ENCODE measurements at places on chromosomes 5 and 9. TPM values are rescaled to one million over a fixed set of nuclear protein-coding genes. Genes with fewer than 3 reads are reported as not detected.

Gene CDK7
- total RNA-seq: 44.4 TPM

Gene DAPK1
- total RNA-seq: 0.87 TPM

Gene PFN3
- not detected for total RNA-seq

Gene HK3
- total RNA-seq: not detected

Gene PNPLA7
- 3.9 TPM for total RNA-seq

Gene FAM81B
- total RNA-seq: not detected

Gene CNTNAP3B
- total RNA-seq: 8.1 TPM

Gene PDLIM4
- total RNA-seq: 9.9 TPM

Gene PRR16
- not detected for total RNA-seq

Gene PRRX2
- 6.3 TPM for total RNA-seq

Gene RASGEF1C
- 0.49 TPM for total RNA-seq

Gene CD274
- total RNA-seq: 0.21 TPM

Gene PROB1
- 2.3 TPM for total RNA-seq

Gene TIMD4
- total RNA-seq: not detected

Gene TNFSF8
- total RNA-seq: 0.15 TPM

Gene DBH
- total RNA-seq: not detected

Gene RETREG1
- 0.74 TPM for total RNA-seq

Gene MSMP
- total RNA-seq: 1.4 TPM

Gene ARSI
- 18.6 TPM for total RNA-seq

Gene LRRC19
- total RNA-seq: not detected

Gene PLCXD3
- 0.10 TPM for total RNA-seq

Gene MAMDC4
- 6.3 TPM for total RNA-seq

Gene ENTPD2
- 2.8 TPM for total RNA-seq

Gene TPPP
- total RNA-seq: 0.98 TPM

Gene SLC34A1
- total RNA-seq: not detected

Gene AQP7
- 0.26 TPM for total RNA-seq

Gene CER1
- total RNA-seq: not detected

Gene NME5
- 1.7 TPM for total RNA-seq

Gene AGXT2
- total RNA-seq: not detected

Gene PAPPA
- 1.2 TPM for total RNA-seq

Gene TXNDC8
- total RNA-seq: not detected

Gene CCNI2
- total RNA-seq: 0.49 TPM

Gene KIF4B
- total RNA-seq: 0.10 TPM

Gene TCF7
- 24.0 TPM for total RNA-seq

Gene MTMR12
- total RNA-seq: 42.4 TPM

Gene ARHGAP26
- 65.5 TPM for total RNA-seq

Gene REEP5
- total RNA-seq: 112 TPM

Gene KCNT1
- total RNA-seq: not detected

Gene TTLL11
- 1.1 TPM for total RNA-seq

Measured in Panc1 (cell line).